HepG2 (cell line): ENCODE measurements at places on chromosomes 2 and 18.

DNA sequence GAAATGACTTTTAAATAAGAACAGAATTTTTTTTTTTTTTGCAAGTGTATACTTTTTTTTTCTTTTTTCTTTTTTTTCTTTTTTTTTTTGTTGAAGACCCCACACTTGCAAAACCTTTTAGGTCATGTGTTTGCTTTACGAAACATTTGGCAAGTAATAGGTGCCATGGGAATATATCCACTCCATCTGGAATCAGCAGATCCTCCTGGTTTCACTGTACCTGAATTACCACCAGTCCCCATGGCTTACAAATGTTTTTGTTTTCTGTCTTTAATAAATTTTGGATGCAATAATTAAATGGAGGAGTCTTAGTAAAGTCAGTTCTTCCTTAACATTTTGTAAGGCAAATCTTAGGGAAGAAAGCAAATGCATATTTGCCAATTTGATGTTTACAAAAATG lies 559.7 kb upstream of the ZEB2 start:
- DNase-seq, result no peak

DNA sequence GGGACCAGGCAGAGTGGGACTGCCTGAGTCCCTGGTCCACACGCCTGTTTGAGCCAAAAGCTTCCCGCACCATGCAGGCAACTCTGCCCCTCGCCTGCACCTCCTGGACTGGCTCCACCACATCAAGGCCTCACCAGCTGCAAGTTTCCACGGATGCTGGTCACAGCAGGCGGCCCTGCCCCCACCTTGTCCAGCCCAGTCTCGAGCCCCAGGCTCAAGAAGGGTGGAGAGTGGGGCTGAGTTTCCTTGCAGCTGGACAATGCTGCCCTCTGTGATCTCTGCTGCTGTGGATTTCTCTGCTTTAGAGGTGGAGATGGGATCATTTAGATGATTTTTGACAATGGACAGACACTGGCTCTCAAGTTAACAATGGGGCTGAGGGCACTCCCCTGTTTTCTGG lies 74.9 kb downstream of the MTCL1 start:
- no peak for DNase-seq

- no peak for DNase-seq
These were observed 14.6 kb downstream of the FBXO11 start for GRCh38 chr2:47891369-47892337.

GRCh38 chr2:37914340-37914739 lies 10.7 kb upstream of the RMDN2 start:
- no peak for DNase-seq

GRCh38 chr18:28820353-28820752 lies 643.4 kb upstream of the CDH2 start:
- DNase-seq, result no peak

- DNase-seq, result no peak
These were observed 5.5 kb downstream of the RNPEPL1 start for GRCh38 chr2:240573516-240574385.

DNA sequence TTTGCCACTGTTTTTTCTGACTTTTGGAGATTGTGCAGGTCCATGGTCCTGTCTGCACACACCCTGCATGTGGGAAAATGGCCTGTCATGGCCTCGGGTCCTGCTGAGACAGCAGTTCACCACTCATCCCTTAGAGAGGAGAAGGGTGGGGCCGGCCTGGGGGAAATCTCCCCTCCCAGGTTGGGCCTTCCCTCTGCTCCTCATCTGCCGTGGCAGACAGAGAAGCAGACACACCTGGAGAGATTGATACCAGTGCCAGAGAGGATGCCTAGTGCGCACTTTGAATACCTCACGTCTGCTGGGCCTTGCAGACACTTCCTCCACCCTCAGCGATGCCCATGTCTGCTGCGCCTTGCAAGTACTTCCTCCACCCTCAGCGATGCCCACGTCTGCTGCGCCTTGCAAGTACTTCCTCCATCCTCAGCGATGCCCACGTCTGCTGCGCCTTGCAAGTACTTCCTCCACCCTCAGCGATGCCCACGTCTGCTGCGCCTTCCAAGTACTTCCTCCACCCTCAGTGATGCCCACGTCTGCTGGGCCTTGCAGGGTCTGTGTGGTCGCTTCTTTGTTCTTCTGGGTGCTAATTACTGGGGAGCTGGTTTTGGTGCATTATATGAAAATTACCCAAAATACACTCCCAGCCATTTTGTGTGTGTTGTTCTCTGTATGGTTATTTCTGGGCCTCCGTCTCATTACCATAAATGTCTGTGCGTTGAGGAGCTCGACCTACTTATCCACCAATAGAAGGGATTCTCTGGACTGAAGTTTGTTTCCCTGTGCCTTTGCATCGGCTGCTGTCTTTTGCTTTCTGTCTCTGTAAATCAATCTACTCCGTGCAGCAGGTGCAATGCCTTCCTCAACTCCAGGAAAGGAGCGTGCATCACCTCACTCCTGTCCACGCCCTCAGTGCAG lies 186.9 kb upstream of the PXDN start:
- DNase-seq, result no peak

- DNase-seq, result no peak
These were observed 73.6 kb downstream of the CIB4 start for GRCh38 chr2:26567534-26567933.

DNA sequence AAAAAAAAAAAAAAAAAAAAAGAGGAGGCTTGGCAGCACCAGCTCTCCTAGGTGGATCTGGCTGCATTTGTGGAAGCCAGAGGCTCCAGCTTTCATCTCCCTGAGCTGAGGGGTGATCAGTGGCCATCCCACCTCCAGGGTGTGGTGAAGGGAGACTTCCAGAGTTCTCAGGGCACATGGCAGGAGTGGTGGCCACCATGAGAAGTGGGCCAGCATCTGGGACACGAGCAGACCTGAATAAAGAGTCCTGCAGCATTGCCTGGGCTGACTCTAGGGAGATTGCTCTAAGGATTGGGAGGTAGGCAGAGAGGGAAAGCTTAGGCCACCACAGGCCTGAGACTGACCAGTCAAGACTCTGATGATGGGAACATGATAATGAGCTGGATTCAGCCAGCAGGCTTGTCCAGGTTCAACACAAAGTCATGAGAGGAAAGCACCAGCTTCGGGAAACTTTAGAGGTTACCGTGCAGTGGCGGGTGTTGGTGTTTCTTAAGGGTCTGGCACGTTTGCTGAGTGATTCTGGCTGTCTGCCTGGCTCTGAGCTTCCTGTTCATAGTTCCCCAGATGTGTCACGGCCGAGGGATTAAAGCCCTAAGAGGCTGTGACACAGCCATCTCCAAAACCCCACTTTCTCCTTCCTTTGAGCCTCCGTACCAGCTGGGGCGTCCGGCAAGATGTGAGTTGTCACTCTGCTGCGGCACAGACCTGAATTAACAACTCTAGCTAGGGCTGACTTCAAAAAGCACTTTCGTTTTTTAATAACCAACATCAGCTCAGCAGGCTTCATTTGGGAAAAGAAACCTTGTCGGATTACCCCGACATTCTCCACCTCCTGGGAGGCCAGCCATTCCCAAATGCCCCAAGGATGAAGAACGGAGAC lies 38.3 kb upstream of the IL1R1 start:
- DNase-seq, result no peak

DNA sequence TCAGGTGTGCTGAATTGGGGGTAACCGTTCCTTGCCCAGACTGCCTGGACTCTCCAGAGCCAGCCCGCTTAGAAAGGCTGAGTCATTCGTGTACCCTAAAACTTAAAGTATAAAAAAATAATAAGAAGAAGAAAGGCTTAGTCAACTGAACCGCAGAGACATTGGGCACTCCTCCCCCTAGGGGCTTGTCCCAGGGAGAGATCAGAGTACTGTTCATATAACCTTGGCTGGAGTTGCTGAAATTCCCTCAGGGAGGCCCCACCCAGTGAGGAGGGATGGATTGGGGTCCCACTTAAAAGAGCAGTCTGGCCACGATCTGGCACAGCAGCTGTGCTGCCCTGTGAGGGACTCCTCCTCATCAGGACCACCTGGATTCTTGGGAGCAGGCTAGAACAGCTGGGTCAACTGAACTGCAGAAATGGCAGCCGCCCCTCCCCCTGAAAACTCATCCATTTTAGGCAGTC lies 37.2 kb downstream of the ANKRD12 start:
- DNase-seq, result no peak

- DNase-seq, result no peak
These were observed 380.3 kb downstream of the NYAP2 start for GRCh38 chr2:225779829-225780228.

GRCh38 chr2:148796735-148797512 lies 78.1 kb upstream of the KIF5C start:
- no peak for DNase-seq
